HuH-7.5 (cell line): ENCODE measurements at places on chromosomes 3 and 15.

DNA sequence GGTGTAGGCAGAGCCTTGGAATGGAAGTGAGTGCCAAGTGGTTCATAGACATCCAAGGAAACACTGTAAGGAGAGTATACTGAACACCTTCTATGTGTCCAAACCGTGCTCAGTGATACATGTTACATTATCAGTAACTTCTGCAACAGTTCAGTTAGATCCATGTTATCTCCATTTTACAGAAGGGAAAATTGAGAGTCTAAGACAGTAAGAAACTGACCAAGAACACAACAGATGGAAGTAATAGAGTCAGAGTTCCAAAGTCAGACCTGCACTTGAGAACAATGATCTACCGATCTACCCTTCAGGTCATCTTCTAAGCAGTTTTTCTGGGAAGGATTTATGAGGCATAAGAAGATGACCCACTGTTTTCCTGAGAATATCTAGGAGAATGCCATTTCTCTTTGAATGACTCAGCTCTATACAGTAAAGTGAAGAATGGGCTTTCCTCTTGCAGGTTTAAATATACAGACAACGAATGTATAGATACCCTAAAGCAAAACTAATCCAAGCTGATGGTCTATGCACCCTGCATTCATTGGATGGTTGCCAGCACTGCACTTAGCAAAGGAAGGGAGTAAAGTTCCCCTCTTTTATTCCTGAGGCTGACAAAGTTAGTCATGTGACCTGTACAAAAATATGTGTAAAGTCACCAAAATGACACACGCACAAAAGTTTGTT is 604.1 kb upstream of the MDFIC2 start:
- DNase-seq: no peak

- DNase-seq: no peak
Measured at GRCh38 chr3:153038779-153039178, 123.2 kb upstream of the RAP2B start.

- DNase-seq: no peak
Measured at GRCh38 chr3:12777171-12777570, 18.1 kb upstream of the TMEM40 start.

GRCh38 chr3:65178703-65179102 is 490.9 kb upstream of the ADAMTS9 start:
- DNase-seq: no peak

- DNase-seq: no peak
Measured at GRCh38 chr15:60384053-60384452, 13.7 kb downstream of the ANXA2 start.

DNA sequence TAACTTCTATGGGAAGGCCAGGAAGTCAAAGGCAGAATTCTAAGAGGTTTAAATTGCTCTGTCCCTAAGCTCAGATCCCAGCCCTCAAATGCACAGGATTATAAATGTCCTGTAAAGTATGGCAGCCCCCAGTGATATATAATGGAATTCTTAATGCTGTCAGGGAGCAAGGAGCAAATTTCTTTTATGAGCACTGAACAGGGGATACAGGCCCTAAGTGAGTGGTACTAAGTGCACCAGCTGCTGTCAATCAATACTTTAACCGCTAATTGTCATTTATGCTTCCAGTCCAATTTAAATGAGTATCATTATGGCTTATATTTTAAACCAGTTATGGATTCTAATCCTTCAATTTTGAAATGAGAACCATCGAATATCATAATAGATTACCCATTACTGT is 4.7 kb downstream of the SLC9A9 start:
- DNase-seq: no peak

DNA sequence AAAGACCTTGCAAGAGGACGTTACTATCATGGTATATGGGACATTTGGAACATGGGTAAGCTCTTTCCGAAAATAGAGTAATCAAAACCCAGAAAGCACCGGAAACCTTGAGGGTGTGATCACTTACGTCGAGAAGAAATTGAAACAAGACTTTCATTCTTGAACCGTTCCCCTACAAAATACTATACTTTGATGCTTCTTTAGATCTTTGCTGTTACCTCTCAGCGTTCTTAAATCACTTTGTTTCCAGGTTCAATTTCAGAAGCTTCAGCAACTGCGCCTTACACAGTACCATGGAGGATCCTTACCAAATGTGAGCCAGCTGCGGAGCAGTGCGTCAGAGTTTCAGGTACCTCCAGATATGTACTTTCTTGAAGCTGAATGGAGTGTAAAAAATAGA is 10.1 kb downstream of the CRTC3 start:
- DNase-seq: no peak

GRCh38 chr3:64741341-64741740 is 53.5 kb upstream of the ADAMTS9 start:
- DNase-seq: no peak

- no peak for DNase-seq
Measured at GRCh38 chr15:87680208-87680607, 576.3 kb downstream of the NTRK3 start.

GRCh38 chr3:127887321-127887720 is 27.7 kb upstream of the KBTBD12 start:
- DNase-seq: no peak
